ENCODE measurements at places on chromosomes 16 and 17. TPM values are rescaled to one million over a fixed set of nuclear protein-coding genes. Genes with fewer than 3 reads are reported as not detected.

GRCh38 chr16:82037666-82038065, 2.6 kb downstream of the HSD17B2 start:
- H3K27me3 ChIP-seq = no peaks in the 10 kb centered on the region
- DNase-seq = no peak

DNA sequence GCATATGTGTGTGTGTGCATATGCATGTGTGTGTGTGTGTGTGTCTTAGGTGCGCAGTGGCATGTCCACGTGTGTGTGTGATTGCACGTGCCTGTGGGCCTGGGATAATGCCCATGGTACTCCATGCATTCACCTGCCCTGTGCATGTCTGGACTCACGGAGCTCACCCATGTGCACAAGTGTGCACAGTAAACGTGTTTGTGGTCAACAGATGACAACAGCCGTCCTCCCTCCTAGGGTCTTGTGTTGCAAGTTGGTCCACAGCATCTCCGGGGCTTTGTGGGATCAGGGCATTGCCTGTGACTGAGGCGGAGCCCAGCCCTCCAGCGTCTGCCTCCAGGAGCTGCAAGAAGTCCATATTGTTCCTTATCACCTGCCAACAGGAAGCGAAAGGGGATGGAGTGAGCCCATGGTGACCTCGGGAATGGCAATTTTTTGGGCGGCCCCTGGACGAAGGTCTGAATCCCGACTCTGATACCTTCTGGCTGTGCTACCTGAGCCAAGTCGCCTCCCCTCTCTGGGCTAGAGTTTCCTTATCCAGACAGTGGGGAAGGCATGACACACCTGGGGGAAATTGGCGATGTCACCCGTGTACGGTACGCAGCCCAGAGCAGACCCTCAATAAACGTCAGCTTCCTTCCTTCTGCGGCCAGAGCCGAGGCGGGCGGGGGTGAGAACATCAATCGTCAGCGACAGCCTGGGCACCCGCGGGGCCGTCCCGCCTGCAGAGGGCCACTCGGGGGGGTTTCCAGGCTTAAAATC, 47.6 kb downstream of the IL21R start:
- H3K36me3 ChIP-seq = no peaks in the 10 kb centered on the region
- no peak for DNase-seq

- H3K27me3 ChIP-seq = no peaks in the 10 kb centered on the region
- H3K4me1 ChIP-seq = peaks cover 71% of the 10 kb centered on the region
- H3K27ac ChIP-seq = peak overlapping the region; percentile 95
- DNase-seq = peak; percentile 55
These were observed 2.0 kb upstream of the CCL2 start for GRCh38 chr17:34253139-34253525.

The VAC14 gene
- 25.8 TPM for polyA plus RNA-seq

Measured in GM23248 (cell line).